ENCODE measurements at places on chromosomes 4 and X.
A peak's percentile ranks its signal among the peaks of the same experiment; 100 is the strongest.

DNA sequence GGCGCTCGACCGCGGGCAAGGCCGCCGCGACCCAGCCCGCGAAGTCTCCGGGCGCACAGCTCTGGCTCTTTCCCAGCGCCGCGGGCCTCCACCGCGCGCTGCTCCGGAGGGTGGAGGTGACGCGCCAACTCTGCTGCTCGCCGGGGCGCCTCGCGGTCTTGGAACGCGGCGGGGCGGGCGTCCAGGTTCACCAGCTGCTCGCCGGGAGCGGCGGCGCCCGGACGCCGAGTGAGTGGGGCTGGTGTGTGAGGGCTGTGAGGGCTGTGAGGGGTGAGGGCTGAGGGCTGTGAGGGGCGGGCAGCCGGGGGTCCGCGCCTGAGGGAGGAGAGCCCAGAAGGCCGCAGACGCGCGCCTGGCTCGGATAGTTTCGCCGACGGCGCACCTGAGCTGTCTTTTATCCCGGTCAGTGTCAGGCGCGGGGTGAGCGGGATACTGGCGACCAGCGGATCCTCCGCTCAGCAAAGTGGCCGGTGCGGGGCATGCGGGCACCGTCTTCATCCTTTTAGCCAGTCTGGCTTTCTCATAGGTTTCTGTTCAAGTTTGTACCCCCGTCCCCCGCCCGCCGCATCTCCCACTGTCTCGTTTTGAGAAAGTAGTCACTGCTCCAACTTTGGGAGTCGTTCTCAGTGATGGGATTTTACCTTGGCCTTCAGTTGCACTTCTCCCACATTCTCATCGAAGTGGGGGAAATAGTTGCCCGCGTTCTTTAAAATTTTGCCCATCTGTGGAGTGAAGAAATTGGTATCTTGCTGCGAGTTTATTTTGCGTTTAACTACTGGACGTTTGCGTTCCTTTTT, 586 bp downstream of the HERC5 start:
- DNase-seq, result peak; percentile 1

- DNase-seq, result no peak
These were observed 4.2 kb downstream of the ADAMTS3 start for GRCh38 chr4:72564789-72565188.

GRCh38 chr4:106409901-106410889, 41.6 kb upstream of the GIMD1 start:
- no peak for DNase-seq

- no peak for DNase-seq
These were observed 71.6 kb downstream of the FAM114A1 start for GRCh38 chr4:38939165-38939564.

DNA sequence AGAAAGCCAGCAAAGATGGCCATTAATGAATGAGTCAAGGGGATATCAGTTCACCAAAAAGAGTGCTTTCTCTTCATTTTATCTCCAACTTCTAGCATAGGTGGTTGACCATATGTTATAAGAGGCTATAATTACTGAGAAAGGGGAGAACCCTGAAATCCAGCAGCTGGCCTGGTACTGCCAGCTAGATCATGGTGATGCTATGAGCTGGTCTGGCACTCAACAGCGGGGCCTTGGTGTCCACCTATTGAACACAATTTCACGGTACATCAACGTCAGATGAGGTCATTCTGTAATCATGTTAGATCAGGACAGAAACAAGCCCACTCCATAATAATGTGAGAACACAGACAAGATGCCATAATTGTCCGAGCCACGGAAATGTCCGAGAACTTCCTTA, 1644.8 kb upstream of the PCDH7 start:
- DNase-seq, result no peak

- DNase-seq, result no peak
These were observed 488.3 kb downstream of the ANKRD50 start for GRCh38 chr4:124224256-124224655.

- DNase-seq, result no peak
These were observed 86.9 kb downstream of the EVC start for GRCh38 chr4:5797866-5798265.

GRCh38 chr4:188254211-188254610, 115.0 kb downstream of the TRIML1 start:
- no peak for DNase-seq

DNA sequence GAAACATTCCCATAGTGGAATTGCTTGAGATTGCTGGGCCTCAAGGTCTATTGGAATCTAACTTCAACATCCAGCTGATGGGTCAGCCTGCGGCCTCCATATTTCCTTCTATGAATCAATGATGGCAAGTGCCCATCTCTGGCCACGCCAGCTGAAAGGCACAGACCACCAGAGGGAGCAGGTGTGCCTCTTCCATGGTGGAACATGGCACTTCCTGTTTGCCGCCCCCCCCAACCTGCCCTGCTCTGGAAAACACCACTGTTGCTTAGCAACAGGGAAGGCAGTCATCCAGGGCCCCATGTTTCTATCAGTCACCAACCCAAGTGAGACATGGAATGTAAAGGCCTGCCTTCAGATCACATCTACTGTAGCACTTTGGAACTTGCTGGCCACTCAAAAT, 11.6 kb downstream of the PAGE4 start:
- peak; percentile 50 for DNase-seq

DNA sequence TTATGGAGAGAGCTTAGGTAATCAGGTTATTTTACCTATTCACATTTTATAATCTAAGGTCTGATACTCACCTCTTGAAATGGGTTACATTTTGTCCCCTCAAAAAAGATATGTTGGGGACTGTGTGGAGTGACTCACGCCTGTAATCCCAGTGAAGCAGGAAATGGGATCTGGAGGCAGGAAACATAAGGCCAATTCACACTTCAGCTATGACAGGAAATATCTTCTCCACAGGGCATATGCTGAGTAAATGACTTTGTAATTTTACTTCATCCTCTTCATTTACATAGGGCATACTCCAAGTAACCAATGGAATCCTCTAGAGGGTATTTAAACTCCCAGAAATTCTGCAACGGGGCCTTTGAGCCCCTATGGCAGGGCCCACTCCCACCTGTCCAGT, 54.8 kb upstream of the ZMAT1 start:
- DNase-seq, result no peak

GRCh38 chr4:76058888-76059426, 15.6 kb upstream of the ART3 start:
- no peak for DNase-seq

DNA sequence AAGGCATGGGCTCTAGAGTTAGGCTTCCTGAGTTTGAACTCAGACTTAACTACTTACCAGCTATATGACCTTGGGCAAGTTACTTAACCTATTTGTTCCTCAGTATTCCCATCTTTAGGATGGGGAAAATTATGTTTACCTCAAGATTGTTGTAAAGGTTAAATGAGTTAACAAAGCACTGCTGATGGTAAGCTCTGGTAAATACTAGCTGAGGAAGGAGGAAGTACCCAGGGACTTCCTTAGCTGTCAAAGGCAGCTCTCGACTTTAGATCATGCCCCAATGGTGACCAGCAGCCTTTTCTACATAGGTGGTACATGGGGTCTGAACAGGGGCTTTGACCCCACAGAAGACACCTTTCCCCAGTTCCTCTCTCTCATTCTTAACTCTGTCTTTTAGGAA, 20.1 kb downstream of the ATP7A start:
- peak; percentile 17 for DNase-seq

GRCh38 chr4:123638834-123639233, 242.2 kb downstream of the SPRY1 start:
- DNase-seq, result no peak

DNA sequence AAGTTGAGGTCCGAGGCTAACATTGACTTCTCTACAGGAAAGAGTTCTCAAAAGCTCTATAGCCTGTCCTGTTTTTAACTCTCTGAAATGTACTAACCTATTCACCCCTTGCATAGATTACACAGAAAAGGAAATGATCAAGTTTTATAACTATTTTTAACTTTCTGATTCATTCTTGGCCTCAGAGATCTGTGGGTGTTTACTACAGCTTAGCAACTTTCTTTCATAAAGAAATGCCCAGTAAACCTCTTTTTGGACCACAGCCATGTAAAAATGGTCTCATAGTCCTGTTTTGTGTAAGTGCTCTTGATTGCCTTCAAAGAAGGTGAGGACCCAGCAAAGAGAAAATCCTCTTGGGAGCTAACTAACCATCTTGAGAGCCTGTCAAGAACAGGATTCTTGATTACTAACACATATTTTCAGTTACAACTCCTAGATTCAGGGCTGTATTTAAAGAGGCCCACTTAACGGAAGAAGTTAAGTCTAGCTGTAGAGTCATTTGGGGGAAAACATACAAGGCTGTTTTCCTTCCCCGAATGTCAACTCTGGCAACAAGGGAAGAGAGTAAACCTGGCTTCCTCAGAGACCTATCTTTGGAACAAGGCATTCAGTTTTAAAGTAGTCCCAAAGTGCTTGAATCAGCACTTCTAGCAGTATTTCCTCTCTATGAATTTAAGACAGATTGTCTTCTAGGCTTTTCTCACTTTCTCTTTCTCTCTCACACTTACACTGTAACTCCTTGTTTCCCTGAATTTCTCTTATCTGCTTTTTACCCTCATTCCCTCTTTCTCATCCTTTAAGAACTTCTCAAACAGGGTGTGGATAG, 78.2 kb downstream of the IL21 start:
- DNase-seq, result peak; percentile 38
